Fibroblast of pulmonary artery (primary cell): ENCODE measurements at places on chromosomes 6 and 20.

DNA sequence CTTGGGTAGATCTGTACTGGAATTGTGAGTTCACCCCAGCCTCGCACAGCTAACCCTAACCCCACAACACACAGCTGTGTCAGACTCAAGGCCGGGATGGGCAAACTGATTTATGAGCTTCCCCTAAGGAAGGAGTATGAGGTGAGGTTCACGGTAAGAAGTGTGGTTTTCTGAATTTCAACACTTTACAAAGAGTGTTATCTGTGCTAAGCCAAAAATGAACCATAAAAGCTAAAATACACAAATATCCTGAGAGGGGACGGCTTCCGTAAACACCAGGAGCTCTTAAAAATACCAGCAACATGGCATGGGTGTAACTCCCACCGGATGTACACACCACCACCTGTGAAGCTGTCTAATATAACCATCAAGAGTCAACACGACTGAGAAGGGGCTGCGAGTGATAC lies 101.2 kb downstream of the ATP9A start:
- DNase-seq, result no peak

- no peak for DNase-seq
Measured at GRCh38 chr20:45971425-45971674, 653 bp downstream of the ZNF335 start.

DNA sequence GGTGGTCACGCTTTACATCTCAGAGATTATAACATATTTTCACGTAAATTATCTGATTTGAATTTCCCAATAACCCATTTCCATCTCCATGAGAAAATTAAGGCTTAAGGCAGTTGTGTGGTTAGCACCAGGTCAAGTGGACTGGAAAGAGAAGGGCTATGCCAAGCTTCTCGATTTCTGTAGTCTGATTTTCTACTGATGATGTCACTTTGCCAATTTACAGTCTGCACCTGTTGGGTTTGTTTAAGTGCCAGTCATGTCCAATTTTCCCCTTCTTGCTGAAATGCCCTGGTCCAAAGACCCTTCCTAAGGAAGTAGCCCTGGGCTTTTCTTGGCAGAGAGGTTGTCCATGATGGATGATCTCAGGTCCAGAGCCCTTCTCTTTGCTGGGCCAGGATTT lies 562.3 kb upstream of the BTBD3 start:
- DNase-seq, result no peak

DNA sequence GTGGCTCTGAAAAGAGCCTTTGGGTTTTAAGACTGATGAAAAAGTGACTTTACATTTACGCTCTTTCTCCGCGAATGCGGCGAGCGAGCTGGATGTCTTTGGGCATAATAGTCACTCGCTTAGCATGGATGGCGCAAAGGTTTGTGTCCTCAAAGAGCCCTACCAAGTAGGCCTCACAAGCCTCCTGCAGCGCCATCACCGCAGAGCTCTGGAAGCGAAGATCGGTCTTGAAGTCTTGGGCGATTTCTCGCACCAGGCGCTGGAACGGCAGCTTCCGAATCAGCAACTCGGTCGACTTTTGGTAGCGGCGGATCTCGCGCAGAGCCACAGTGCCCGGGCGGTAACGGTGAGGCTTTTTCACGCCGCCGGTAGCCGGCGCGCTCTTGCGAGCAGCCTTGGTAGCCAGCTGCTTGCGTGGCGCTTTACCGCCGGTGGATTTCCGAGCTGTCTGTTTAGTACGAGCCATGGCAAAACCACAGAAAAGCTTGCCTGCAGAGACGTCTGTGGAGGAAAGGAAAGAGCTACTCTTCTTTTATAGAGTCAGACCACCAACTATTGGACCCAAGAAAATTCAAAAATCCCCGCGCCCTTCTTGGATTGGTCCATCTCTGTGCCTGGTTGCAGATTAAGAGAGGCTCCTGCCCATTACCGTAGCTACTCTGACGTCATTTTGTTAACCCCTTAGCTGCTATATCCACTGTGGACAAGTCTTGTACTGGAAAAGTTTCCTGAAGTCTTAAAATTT lies 55.5 kb upstream of the HFE start:
- DNase-seq, result peak; percentile 97

GRCh38 chr6:162899148-162899547 lies 171.4 kb downstream of the PACRG start:
- DNase-seq, result no peak

GRCh38 chr6:68973066-68973465 lies 338.0 kb downstream of the ADGRB3 start:
- no peak for DNase-seq

DNA sequence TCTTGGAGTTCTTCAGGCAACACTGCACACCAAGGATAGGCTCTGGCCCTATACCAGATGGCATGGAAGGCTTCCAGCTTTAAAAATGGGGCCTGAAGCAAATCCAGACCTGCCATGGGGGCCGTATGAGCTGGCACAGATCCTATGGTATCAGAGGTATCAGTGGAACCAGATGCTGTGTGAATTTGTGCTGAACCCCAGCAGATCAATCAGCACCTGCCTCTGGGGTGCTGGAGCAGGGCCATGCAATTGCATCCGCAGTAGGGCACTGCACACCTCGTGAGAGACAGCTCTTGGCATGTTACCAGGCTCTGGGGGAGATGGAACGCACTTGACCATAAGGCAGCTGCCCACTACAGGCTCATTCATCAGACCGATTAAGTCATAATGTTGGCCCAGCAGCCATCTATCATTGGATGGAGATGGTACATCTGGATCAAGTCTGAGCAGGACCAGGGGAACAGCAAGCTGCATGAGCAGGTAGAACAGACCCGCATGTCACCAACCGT lies 221.5 kb downstream of the MYLK4 start:
- no peak for DNase-seq

DNA sequence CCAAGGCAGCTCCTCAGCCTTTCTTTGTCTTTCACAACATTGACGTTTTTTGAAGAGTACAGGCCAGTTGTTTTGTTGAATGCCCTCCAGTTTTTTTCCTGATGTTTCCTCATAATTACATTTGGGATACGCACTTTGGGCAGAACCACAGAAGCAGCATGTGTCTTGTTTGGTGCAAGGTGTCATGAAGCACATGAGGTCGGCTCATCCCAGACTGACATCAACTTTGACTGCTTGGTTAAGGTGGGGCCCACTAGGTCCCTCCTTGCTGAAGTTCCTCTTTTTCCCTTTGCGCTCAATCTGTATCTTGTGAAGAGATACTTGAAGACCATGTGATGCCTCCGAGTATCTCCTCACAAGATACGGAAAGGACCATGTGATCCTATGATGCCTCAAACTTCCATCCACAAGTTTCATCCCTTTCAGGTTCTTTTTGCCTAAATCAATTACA lies 10.5 kb downstream of the SNAI1 start:
- peak; percentile 44 for DNase-seq

- peak; percentile 3 for DNase-seq
Measured at GRCh38 chr6:104214901-104215300, 644.8 kb downstream of the HACE1 start.

- peak; percentile 41 for DNase-seq
Measured at GRCh38 chr6:132011582-132011981, 60.4 kb upstream of the CCN2 start.

- peak; percentile 99 for DNase-seq
Measured at GRCh38 chr6:158026054-158026900, 44.6 kb downstream of the SYNJ2 start.

- DNase-seq, result peak; percentile 36
Measured at GRCh38 chr6:42505385-42505718, 53.6 kb upstream of the TRERF1 start.
